ENCODE measurements at places on chromosomes 2 and 18. TPM values are rescaled to one million over a fixed set of nuclear protein-coding genes. Genes with fewer than 3 reads are reported as not detected.

The MAPK4 gene
- 6.2 TPM for total RNA-seq

The RNF125 gene
- 3.3 TPM for total RNA-seq

DNA sequence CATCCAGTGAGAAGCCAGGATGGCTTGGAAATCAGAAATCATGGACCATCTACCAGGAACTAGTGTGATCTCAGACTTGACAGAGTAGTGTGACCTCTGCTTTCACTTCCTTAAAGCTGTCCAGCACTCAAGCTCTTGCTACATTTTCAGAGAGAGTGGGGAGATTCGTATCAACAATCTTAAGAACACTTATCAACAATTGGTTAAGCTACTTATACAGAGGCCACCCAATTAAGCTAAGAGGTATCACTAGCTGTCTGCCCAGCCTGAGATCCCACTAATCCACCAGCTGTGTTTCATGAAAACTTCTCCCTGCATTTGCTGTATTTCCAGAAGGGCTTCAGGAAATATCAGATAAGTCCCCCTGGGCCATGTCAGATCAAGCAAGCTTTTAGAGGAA lies 4.2 kb downstream of the RPRM start:
- no peak for DNase-seq
- no peaks in the 10 kb centered on the region for H3K36me3 ChIP-seq
- H3K4me3 ChIP-seq, result no peak overlapping the region
- H3K4me1 ChIP-seq, result peaks cover 31% of the 10 kb centered on the region
- H3K27me3 ChIP-seq, result no peaks in the 10 kb centered on the region
- no peak overlapping the region for H3K27ac ChIP-seq

DNA sequence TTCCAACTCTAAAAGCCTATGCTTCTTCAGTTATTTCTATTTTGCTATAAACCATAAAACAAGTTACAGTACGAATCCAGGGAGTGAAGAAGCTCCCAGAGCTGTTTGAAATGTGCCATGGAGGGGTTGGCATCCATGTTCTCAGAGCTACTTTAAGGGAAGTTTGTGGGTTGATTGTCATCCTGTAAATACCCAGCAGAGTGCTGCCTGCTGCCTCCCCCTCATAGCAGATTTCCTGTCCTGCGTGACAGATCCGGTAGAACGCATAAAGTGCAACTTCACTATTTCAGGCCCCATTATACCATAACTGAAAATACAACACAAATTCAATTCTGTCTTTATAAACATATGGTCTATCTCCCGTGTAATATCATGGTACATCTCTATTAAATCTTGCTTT lies 114.4 kb downstream of the CTNNA2 start:
- no peaks in the 10 kb centered on the region for H3K36me3 ChIP-seq
- no peaks in the 10 kb centered on the region for H3K27me3 ChIP-seq
- DNase-seq, result no peak
- H3K4me1 ChIP-seq, result no peaks in the 10 kb centered on the region

GRCh38 chr2:134197445-134197844 lies 56.4 kb upstream of the MGAT5 start:
- H3K27ac ChIP-seq, result no peak overlapping the region
- peaks cover 14% of the 10 kb centered on the region for H3K4me1 ChIP-seq
- H3K27me3 ChIP-seq, result no peaks in the 10 kb centered on the region
- no peaks in the 10 kb centered on the region for H3K36me3 ChIP-seq
- no peak for DNase-seq

DNA sequence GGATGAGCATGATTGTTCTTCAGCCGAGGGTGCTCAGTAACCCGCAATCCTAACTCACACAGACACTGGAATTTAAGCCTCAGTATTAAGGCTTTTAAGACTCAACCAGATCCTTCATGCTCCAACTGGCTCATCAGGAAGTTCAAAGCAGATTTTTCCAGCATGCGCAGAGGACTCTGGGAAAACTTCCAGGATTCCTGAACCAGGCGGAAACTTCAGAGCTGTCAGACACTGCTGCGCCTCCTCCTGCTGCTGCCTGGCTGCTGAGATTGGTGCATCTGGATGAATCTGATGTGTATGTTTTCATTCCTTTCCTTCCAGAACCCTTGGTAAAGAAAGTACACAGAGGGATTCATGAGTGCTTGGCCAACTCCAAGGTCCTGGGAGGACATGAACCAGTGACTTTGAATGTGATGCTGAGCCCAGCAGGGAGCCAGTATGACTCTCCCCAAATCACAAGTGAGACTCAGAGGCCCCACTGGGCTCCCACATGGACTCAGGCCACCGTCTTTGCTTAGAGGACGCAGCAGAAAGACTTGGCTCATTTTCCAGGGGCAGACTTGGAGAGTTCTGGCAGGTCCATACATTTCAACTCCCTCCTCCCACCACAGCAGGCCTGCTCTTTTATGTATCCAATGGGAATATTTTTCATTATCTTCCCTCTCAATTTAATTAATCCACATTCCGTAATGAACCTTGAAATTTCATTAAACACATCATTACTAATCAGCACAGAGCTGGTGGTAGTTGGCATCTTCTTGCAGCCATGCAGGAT lies 143.5 kb upstream of the HDAC4 start:
- no peaks in the 10 kb centered on the region for H3K27me3 ChIP-seq
- peaks cover 14% of the 10 kb centered on the region for H3K4me1 ChIP-seq
- H3K27ac ChIP-seq, result peak overlapping the region; percentile 35
- no peaks in the 10 kb centered on the region for H3K36me3 ChIP-seq

- no peak overlapping the region for H3K4me3 ChIP-seq
- H3K27ac ChIP-seq, result no peak overlapping the region
- no peak for DNase-seq
- peaks cover 17% of the 10 kb centered on the region for H3K4me1 ChIP-seq
These were observed 114.7 kb downstream of the MAP4K4 start for GRCh38 chr2:101812226-101812625.

DNA sequence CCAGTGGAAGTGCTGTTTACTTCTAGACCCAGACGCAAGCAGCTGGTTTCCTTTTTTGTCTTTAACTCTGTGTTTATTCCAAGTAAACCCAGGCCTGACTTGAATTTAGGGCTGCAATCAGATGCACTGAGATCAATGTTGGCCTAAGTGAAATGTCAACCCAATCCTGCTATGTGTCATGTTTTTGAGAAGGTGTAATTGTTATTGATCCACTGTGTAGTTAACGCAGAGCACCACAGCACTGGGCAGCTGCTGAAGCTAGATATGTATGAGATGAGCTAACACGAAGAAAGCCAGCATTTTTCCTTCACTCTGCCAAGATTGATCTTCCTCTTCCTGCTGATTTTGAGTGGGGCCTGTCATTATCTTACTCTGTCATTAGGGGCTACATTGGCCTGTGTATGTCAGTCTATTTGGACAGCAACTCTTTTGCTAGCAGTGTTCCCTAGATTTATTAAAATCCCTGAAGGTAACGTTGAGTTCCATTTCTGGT lies 18.9 kb upstream of the DLX1 start:
- no peaks in the 10 kb centered on the region for H3K4me1 ChIP-seq
- no peak overlapping the region for H3K27ac ChIP-seq
- H3K27me3 ChIP-seq, result no peaks in the 10 kb centered on the region
- no peak for DNase-seq
